LHCN-M2 (cell line): ENCODE measurements at places on chromosomes 5 and 9. TPM values are rescaled to one million over a fixed set of nuclear protein-coding genes. Genes with fewer than 3 reads are reported as not detected.

The PRELID2 gene
- 9.8 and 11.0 TPM in 2 replicates for total RNA-seq

The FYB1 gene
- total RNA-seq, result not detected in 2 replicates

The FPGS gene
- 94.1 and 104 TPM in 2 replicates for total RNA-seq

The NEURL1B gene
- total RNA-seq, result 12.3 and 14.6 TPM in 2 replicates

The IRX2 gene
- total RNA-seq, result 5.3 and 6.7 TPM in 2 replicates

The MOB3B gene
- total RNA-seq, result under 0.01 TPM in 1 of 2 replicates, not detected in the other

The EGFL7 gene
- 7.6 and 8.9 TPM in 2 replicates for total RNA-seq

The STOML2 gene
- 138 and 153 TPM in 2 replicates for total RNA-seq

The SCGB3A2 gene
- not detected in 2 replicates for total RNA-seq

The IFNA7 gene
- not detected in 2 replicates for total RNA-seq

The C1QTNF2 gene
- 2.4 and 2.5 TPM in 2 replicates for total RNA-seq

The UIMC1 gene
- 22.2 and 24.6 TPM in 2 replicates for total RNA-seq

The ISL1 gene
- not detected in 2 replicates for total RNA-seq

The SPATA31E1 gene
- total RNA-seq, result not detected in 2 replicates

The IFNA13 gene
- total RNA-seq, result not detected in 2 replicates

The FABP6 gene
- total RNA-seq, result not detected in 2 replicates

The SPINK7 gene
- total RNA-seq, result not detected in 2 replicates

The DNM1 gene
- 0.17 TPM in 1 of 2 replicates, not detected in the other for total RNA-seq

The HNRNPAB gene
- total RNA-seq, result 145 TPM in 2 replicates

The DBN1 gene
- 210 and 233 TPM in 2 replicates for total RNA-seq

The AFF4 gene
- total RNA-seq, result 47.4 and 59.1 TPM in 2 replicates

The CCDC107 gene
- 11.1 and 13.3 TPM in 2 replicates for total RNA-seq

The AQP7 gene
- total RNA-seq, result not detected in 2 replicates

The GABBR2 gene
- not detected in 2 replicates for total RNA-seq

The SHLD3 gene
- total RNA-seq, result 2.1 and 2.7 TPM in 2 replicates

The KCNV2 gene
- not detected in 2 replicates for total RNA-seq

The PAPPA gene
- 3.0 and 4.7 TPM in 2 replicates for total RNA-seq

The NMUR2 gene
- total RNA-seq, result not detected in 2 replicates

The TEX48 gene
- total RNA-seq, result not detected in 2 replicates

The MLANA gene
- total RNA-seq, result 0.11 TPM in 1 of 2 replicates, not detected in the other

The DMAC1 gene
- total RNA-seq, result 10.8 and 12.2 TPM in 2 replicates

The ARSI gene
- total RNA-seq, result 6.2 and 11.0 TPM in 2 replicates

The C5orf46 gene
- not detected in 2 replicates for total RNA-seq

The AJM1 gene
- 3.1 and 3.6 TPM in 2 replicates for total RNA-seq

The ELAVL2 gene
- 4.4 and 7.5 TPM in 2 replicates for total RNA-seq

The ANKRD34B gene
- total RNA-seq, result not detected in 2 replicates

The GPR151 gene
- not detected in 2 replicates for total RNA-seq

The ACTBL2 gene
- not detected in 2 replicates for total RNA-seq

The FBP2 gene
- total RNA-seq, result not detected in 2 replicates

The GFI1B gene
- 0.06 TPM in 1 of 2 replicates, not detected in the other for total RNA-seq

The PCDHA3 gene
- under 0.01 and 0.06 TPM in 2 replicates for total RNA-seq

The MYO10 gene
- 21.5 and 29.8 TPM in 2 replicates for total RNA-seq

The MGAT1 gene
- 179 and 197 TPM in 2 replicates for total RNA-seq

The SIT1 gene
- total RNA-seq, result 0.26 and 0.63 TPM in 2 replicates

The SAXO1 gene
- 0.06 TPM in 1 of 2 replicates, not detected in the other for total RNA-seq

The ARHGEF28 gene
- 85.6 and 90.0 TPM in 2 replicates for total RNA-seq

The FUT7 gene
- not detected in 2 replicates for total RNA-seq

The SLC46A2 gene
- total RNA-seq, result not detected in 2 replicates

The IFNB1 gene
- not detected in 2 replicates for total RNA-seq

The SLC6A7 gene
- total RNA-seq, result not detected in 2 replicates

The MSX2 gene
- total RNA-seq, result 4.0 and 4.9 TPM in 2 replicates

The ENG gene
- 47.5 and 48.3 TPM in 2 replicates for total RNA-seq

The ZNF366 gene
- total RNA-seq, result 0.23 TPM in 1 of 2 replicates, not detected in the other

The IL9 gene
- not detected in 2 replicates for total RNA-seq
